Aorta (tissue), 5 donors: ENCODE measurements at places on chromosomes 6 and 20.

DNA sequence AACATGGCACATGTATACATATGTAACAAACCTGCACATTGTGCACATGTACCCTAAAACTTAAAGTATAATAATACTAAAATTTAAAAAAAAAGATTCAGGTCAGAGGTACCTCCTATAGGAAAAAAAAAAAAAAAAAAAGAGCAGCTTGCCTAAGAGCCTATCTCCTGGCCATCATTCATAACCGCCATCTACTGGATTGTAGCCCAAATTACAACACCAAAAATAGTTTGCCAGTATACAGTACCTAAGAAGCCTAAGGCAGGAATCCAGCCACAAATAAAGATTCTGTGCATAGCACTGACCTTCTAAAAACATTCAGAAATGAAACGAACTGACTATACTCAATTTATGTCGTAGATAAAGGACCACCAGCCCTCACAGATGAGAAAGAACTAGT, 438.4 kb upstream of the ADGRB3 start:
- no peak for DNase-seq

- no peak for DNase-seq
Measured at GRCh38 chr6:44228836-44229235, 5.4 kb downstream of the SLC29A1 start.

DNA sequence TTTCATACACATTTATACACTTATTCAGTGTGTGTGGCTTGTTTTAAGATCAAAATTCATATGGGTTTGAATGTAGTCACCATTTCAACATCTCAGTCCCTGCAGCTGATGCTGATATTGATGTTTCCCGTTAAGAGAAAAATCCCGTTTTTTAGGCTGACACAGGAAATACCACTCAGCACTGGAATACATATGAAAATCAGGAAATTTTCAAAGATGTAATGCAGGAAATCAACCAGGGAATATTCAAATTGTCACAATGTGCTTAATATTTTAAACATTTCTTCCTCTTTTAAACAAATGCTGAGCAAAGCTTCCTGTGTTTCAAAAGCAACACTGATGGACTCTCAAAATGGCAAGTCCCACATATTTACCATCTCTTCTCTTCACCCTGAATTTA, 94.5 kb upstream of the MARCKS start:
- no peak for DNase-seq

DNA sequence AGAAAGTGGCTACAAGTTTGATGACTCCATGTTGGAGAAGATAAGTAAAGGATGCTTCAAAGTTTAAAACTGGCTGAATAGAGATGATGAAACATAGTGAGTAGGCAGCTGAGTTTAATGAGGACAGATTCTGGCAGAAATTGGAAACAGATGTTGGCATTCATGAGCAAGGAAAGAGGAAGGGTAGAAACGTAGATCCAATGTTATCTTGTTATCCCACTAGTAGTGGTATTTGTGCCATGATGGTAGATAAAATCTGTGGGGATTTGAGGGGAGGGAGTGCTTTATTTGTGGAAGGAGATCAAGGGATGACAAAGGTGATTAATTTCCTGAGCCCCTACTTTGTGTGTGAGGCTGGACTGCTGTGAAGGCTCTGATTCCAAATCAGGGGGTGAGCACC, 69.5 kb downstream of the MRAP2 start:
- DNase-seq, result no peak

DNA sequence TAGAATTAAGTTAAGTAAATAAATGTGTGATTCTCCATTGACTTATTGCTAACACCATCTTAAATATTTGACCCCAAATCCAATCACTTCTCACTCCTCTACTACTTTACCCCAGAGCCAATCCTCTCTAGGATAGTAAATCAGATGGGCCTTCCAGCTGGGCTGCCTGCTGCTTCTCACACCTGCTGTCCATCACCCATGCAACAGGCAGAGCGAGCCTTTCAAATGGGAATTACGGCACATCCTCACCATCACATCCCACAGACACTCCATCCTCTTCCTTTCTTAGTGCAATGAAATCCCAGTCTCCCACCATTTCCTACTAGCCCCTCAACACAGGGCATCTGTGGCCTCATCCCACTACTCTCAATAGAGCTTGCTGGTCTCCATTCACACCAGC, 34.0 kb downstream of the HLA-F start:
- no peak for DNase-seq

DNA sequence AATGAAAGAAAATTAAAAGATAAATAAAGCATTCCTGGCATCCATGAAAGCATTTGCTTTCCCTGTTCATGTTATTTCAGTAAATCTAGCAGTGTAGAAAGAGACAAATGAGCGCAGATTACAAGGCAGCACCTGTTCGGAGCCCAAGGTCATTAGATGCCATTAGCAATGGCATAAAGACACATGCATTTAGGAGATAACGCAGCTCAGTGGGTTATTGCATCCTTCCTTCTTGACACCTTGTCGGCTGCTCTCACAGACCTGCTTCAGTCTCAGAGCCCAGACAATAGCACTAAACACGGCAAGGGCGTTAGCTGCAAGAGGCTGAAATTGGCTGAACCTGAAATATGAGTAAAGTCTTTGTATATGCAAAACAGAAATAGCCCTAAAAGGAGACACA, 140.3 kb downstream of the ATXN1 start:
- DNase-seq, result no peak

GRCh38 chr6:73043446-73043845, 181.8 kb downstream of the KHDC1L start:
- no peak for DNase-seq

DNA sequence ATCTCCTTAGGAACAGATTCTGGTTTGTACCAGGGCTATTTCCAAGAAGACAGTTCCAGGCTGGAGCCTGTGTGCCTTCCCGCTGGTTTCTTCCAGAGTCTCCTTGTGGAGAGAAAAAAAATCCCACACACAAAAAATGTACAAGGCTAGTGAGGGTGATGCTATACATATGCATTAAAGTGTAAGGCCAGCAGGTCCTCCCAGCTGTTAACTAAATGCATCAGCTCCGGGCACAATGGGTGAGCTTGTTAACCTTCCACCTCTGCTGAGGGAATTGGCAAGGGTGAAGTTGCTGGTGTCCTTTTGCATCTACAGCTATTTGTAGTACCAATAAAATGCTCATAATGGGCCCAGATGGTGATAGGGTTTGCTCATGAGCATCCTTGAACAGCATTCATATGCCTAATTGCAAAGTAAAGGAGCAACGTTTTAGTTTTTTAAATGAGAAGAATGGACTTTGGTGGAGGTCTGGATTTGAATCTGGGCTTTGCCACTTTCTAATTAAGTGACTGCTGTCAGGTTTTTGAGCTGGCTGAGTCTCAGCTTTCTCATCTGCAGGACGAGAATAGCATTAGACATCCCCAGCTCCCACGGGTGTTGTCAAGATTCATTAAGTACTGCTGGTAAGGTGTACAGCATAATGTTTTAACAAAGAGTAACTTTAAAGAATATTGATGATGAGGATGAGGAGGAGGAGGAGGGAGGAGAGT, 361.8 kb downstream of the QKI start:
- no peak for DNase-seq

DNA sequence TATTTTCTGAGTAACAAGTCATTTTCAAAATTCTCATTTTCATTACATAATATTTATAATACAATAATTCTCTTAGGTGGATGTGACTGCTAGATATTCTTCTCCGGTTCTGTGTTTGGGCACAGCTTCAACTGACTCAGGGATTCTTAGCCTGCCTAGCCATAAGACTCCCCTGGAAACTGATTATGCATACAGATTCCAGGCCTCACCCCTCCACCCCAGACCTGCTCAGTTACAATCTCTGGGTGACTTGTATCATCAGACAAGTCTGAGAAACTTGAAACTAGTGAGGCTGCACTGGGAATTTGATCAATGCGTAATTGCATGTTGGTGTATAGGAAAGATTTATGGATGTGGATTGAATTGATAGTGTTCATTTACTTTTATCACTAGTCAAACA, 25.4 kb downstream of the FLRT3 start:
- no peak for DNase-seq

DNA sequence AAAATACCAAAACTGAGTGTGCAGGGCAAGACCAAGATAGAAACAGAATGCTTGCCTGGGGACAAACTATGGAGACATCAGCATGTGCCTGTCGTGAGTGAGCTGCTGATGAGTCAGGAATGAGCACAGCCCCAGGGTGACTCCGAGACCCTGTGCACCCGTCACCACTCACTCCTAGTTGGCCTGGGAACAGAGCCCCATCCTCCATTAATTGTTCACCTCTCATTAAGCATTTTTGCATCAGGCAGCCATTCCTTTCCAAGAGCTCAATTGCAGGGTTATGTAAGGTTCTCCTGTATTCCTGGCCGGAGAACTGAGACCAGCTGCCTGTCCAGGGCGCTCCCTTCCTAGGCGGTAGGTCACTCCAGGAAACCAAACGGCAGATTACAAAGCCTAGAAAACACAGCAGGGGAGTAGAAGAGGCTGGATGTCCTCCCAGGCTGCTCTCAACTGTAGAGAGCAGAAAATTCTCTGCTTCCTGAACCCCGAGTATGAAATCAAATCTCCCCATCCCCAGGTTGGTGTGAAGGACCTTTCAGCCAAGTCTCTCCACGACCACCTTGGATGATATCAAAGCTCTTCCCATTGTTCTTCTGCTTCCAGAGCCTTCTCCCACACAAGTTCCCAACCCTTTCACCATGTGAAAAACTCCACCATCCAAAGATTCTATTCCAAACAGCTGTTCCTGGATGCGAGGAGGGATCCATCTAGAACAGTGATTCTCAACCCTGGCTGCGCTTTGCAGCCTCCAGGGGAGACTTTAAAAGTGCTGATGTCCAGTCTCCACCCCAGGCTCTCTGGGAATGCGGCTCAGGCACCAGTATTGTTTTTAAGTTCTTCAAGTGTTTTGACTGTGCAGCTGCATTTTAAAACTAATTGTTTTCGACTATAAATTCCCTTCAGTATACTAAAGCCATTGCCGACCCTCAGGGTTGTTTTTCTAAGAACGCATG, 532.6 kb upstream of the JARID2 start:
- DNase-seq, result no peak

DNA sequence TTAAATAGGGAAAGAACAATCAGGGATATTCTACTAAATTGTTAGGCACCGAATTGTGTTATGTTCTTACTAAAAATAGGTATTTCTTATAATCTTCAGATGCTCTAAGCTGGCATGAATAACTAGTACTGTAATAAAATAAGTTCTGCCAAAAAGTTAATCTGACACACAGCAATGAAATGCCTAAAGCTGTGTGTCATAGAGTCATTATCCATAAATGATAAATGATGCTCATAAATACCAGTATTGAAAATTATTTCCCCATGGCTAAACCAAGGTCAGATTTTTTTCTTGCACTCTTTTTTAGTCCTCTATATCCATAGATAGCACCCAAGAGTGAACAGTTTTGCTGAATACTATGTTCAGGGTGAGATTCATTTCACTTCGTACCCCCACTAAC, 11.7 kb upstream of the PRIM2 start:
- DNase-seq, result no peak

DNA sequence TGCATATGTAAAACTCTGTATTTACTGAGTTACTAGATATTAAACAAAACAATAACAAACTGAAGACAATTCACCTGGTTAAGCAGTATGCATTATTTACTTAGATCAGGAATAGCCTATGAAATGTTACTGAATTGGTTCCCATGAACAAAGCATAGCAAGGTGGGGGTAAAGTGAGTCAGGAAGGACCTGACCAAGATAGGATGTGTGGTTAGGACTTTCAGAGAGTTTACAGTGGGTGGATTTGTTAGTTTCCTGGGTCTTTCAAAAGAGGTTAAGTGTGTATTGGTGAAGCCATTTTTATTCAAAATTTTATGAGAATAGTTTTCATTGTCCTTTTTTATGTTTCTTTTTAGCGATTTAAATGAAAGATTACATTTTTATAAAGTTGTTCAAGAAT, 32.9 kb downstream of the TBPL1 start:
- no peak for DNase-seq

DNA sequence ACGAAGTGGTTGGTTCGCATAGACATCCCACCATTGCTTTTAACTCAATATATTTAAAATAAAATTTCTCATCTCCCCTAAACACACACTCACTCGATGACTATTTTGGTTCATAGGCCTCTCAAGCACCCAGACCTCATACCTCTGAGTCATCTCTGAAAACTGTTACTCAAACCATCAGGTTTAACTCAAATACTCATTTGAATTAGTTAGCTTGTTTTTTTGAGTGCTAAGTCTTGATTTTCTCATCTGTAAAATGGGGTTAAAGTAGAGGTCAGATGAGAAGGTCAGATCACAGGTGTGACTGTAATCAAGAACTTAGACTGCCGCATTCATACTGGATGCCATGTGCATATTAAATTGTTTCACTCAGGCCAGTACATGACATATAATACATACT, 243.9 kb upstream of the TENT5A start:
- DNase-seq, result no peak

DNA sequence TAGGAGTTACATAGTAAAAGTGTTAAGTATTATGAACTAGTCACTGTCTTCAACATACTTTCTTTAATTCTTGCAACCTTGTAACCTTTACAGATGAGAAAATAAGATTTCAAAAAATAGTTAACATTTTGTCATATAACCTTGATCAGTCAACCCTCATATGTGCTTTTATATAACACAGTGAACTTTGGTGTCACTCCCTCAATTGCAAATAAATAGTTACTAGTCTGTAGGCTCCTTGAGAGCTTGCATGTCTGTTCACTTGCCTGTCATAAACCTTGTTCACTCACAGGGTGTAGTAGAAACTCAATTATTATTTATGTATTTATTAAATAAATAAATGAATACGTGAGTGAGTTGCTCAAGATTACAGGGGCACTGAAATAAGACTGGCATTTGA, 107.5 kb downstream of the QKI start:
- DNase-seq, result no peak

DNA sequence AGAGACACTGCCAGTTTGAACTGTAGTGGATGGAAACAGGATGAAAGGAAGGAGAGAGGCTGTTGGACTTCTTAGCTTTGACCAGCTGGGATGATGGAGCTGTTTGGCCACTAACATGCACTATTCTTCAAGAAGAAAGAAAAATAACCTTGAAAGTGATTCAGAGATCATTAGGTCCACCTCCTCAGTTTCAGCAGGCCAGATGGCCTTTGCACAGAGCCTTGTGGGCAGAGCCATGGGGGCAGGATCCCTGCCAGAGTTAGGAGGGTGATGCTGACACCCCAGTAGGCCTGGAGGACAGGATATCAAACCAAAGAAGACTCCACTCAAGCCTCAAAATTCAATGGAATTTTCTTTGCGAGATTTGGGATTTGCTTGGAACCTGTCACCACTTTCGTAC, 74.5 kb upstream of the TMEM181 start:
- no peak for DNase-seq

DNA sequence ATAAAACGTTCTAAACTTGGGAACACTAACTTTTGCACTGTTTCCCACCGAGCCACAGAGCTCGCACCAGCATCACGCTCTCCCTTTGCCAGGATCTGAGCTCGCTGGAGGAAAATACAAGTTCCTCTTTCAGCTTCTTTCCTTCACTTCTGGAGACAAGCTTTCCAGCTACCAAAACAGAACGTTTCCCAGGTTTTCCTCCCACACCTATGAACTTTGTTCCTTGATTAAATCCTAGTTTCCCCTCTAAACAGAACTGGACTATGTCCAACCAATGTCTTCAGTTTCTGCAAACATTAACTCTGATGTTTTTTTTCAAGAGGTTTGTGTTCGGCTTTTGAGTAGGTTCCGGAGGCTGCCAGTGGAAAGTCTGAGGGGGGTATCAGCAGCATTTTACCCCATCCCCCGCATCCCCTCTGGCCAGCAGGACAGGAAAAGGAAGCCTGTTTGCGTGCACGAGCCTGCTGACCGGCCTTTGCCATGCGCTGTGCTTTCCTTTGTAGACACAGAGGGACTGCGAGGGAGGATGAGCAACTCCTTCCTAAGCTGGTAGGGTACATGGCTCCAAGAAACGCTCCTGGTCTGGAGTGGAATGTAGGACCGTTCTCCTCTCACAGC, 135.5 kb downstream of the LY86 start:
- DNase-seq, result no peak
